HFF-Myc (cell line): ENCODE measurements at places on chromosomes 4 and X.

DNA sequence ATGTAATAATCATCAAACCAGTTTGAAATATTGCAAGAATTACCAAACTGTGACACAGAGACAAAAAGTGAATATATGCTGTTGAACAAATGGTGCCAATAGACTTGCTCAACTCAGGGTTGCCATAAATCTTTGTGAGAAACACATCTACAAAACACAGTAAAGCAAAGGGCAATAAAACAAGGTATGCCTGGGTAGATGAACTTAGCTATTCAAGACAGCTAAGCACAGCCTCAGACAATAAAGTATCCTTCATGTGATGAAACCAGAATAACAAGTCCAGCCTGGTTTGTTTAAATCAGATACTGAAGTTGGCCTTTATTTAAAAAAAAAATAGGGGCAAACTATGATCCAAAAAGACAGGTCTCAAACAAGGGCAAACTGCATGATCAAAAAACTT is 19.2 kb downstream of the LAMTOR3 start:
- no peak for DNase-seq

- DNase-seq: no peak
Measured at GRCh38 chr4:31106419-31106818, 386.2 kb downstream of the PCDH7 start.

GRCh38 chr4:58225460-58225859 is 1115.3 kb upstream of the IGFBP7 start:
- no peak for DNase-seq

GRCh38 chr4:66741081-66741480 is 804.2 kb downstream of the CENPC start:
- DNase-seq: no peak

GRCh38 chr4:75243570-75243969 is 270.6 kb downstream of the RCHY1 start:
- no peak for DNase-seq

DNA sequence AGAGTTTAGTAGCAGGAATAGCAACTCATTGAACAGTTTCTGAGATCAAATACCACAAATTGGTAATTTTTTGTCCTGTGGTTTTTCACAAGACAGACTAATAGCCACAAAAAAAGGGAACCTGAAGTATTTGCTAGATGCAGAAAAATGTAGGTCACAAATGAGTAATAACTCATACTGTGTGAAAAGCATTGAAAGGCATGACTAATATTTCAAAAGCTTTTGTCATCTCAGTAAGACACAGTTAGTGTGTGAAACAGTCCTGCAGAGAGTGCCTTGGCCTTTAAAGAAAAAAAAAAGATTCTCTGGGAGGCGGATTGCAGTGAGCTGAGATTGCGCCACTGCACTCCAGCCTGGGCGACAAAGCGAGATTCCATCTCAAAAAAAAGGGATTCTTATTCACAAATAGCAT is 31.4 kb upstream of the SLC25A31 start:
- DNase-seq: no peak

GRCh38 chr4:105677709-105678108 is 30.8 kb downstream of the INTS12 start:
- no peak for DNase-seq

DNA sequence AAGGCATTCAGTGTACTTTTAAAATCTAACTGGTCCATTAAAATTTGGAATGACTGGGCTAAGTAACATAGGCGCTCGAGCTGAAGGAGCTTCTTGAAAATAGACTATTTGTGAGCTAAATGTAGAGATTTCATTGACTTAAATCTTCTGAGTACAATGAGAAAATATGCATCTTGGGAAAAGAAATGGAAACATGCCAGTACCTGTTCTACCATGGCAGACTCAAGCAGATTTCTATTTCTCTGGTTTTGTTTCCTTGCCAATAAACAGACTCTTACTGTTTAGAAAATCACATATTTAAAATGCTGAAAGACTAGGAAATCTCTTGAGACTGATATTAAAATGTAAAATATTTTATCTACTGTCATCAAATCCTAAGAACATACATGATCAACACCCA is 678.1 kb downstream of the FAT4 start:
- DNase-seq: no peak

DNA sequence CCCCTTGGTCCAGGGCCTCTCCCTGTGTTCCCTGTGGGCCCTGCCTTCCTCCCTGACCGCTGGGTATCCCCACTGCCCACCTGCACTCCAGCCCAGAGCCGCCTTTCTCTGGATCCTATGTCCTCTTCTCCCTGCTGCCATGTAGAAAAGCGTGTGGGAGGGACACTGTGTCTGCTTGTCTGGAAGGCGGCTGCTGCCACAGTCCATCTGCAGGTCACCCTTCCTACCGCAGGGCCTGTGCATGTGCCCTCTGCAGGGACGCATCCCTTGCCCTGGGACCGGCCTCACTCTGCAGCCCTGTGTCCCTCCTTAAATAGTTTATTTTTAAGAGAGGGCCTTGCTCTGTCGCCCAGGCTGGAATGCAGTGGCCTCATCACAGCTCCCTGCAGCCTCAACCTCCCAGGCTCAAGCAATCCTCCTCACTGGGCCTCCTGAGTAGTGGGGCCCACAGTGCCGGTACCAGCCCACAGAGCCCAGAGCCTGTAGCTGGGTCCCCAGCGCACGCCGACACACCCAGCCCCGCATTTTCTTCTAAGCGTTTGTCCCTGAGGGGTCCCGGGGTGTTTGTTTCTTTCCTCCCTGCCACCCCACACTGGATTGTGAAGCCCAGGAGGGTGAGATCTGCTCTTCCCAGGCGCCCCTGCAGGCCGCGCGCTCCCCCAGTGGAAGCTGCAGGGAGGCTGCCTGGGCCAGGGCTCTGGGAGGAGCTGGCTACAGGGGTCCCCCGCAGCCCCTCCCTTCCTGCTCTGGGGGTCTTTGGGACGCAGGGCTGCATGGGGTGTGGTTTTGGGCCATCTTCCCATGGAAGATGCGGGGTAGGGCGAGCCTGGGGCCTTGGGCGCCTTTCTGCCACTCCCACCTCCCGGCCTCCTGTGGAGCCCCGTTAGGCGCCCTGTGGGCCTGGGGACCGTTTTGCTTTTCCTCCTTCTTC is 12.8 kb upstream of the NAT8L start:
- no peak for DNase-seq

DNA sequence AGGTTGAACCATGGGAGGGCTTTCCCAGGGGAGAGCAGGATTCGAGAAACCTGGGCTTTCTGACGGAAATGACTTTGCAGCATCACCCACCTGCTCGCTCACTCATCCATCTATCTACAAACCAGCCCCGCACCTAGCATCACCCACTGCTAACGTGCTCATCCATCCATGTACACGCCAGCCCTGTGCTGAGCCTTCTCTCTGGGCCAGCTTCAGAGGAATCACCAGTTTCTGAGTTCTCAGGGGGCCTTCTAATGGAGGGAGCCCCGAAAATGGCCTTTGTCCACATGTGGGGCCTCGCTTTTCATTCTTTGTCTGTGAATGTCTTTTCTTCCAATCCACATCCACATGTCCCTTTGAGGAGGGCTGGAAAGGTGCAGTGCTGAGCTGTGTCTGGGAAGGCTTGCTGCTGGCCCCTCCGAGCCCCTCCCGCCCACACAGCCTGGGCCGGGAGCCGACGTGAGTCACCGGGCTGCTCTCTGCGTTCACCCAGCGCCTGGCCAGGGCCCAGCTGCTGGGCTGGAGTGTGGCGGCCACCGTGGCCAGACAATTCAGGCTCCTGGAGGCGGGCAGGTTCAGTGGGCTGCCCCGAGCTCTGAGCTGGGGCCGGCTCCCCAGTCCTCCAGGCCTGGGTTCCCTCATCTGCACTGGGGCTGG is 14.7 kb downstream of the SORCS2 start:
- peak; percentile 32 for DNase-seq

DNA sequence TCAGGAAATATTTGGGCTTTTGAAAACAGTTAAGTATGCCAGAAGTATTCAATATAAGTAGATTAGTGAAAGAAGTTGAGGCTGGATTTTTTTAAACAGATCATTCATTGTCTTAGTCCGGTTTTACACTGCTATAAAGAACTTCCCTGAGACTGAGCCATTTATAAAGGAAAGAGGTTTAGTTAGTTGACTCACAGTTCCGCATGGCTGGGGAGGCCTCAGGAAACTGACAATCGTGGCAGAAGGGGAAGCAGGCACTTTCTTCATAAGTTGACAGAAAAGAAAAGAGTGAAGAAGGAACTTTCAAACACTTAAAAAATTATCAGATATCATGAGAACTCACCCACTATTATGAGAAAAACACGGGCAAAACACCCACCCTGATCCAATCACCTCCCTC is 31.1 kb upstream of the CYLC1 start:
- no peak for DNase-seq

- DNase-seq: no peak
Measured at GRCh38 chr4:173013232-173013930, 155.2 kb upstream of the GALNT7 start.

- no peak for DNase-seq
Measured at GRCh38 chrX:16930392-16930791, 16.1 kb upstream of the REPS2 start.

DNA sequence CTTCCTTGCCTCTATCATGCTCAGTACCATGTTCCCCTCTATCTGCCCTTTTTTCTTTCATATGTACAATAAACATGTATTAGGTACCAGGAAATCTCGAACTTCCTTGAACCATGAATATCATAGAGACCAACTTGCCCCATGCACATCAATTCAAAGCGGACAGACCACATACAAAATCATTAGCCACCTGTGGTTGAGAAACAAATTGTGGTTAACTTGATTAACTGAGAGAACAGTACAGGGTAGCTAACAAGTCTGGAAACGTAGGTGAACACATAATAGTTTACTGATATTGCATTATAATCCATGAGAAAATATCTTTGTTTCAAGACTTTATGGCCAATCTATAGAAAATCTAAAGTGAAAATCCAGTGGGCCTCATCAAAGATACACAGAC is 8.2 kb downstream of the CASP3 start:
- DNase-seq: no peak

GRCh38 chrX:85327060-85327333 is 52.5 kb downstream of the POF1B start:
- no peak for DNase-seq

DNA sequence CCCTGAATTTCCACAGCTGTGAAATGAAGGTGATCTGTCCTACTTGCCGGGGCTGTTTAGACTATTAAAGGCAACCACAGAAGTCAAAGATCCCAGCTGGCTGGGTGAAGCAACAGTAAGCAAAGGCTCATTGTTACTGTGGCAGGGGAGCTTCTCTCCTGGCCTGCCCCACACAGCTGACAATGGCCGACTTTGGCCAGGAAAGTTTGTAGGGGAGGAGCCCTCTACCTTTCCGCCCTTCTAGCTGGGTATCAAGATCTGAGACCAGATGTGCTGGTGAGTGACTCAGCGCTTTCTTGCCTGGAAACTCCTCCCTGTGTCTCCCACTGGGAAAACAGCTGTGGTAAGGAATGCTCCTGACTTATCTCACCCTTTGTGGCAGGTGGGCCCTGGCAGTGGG is 21.1 kb downstream of the RASSF6 start:
- peak; percentile 60 for DNase-seq

DNA sequence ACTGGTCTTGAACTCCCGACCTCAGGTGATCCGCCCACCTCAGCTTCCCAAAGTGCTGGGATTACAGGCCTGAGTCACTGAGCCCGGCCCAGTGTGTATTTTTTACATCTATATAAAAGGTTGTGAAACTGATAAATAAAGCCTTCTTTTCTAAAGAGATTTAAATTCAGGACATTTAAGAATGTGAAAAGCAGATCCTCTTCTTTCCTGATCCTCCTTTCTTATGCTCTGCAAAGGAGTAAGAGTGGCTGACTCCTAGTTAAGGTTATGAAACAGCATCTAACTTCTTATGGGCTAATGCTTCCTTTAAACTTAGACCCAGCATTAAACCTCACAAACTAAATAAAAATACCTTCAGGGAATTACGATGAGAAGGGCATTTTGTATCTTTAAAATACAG is 197.7 kb upstream of the MAB21L2 start:
- no peak for DNase-seq

GRCh38 chrX:68644861-68645260 is 2.6 kb upstream of the STARD8 start:
- no peak for DNase-seq

DNA sequence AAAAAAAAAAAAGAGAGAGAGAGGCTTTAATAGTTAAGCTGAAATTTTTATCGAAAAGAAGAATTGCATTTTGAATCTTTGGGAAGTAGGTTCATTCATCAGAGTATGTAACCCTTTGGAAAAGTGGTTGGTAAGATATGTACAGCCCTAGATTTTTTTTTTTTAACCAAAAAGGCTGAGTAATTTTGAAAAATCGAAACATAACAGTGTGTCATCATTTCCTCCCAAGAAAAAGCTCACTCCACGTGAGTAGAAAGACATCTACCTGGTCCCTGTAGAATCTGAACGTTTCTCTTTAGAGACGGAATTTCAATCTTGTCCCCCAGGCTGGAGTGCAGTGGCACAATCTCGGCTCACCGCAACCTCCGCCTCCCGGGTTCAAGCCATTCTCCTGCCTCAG is 16.2 kb downstream of the SHOX start:
- no peak for DNase-seq

DNA sequence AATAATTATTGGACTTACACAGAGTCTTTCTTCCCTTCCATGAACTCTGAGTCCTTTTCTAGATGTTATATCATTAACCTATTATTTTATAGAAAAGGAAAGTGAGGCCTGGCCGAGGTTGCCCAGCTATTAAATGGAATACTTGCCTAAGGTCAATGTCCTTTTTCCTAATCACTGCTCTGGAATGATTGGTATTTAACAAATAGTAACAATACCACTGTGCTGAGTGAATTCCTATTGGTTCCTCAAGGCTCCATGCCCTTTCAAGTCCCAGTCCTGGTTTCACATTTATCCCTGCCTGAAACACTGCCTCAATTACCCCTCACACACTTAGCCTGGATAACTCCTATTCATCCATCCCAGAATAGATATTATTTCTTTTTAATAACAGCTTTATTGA is 6.2 kb downstream of the TCEAL9 start:
- no peak for DNase-seq

- DNase-seq: no peak
Measured at GRCh38 chrX:9781941-9782340, 4.3 kb upstream of the SHROOM2 start.

GRCh38 chrX:37847733-37848197 is 394 bp upstream of the DYNLT3 start:
- DNase-seq: no peak

GRCh38 chrX:153433781-153434285 is 12.0 kb downstream of the TREX2 start:
- no peak for DNase-seq

- no peak for DNase-seq
Measured at GRCh38 chr4:161791796-161792556, 371.8 kb downstream of the FSTL5 start.

GRCh38 chr4:76689145-76689817 is 208.7 kb downstream of the SOWAHB start:
- no peak for DNase-seq

- DNase-seq: no peak
Measured at GRCh38 chrX:15977644-15978043, 123.0 kb upstream of the AP1S2 start.
